ENCODE measurements at places on chromosomes 11 and 22. TPM values are rescaled to one million over a fixed set of nuclear protein-coding genes. Genes with fewer than 3 reads are reported as not detected.

Gene CLMP
- 162 TPM for total RNA-seq

Gene JRKL
- total RNA-seq: 4.4 TPM

Gene TRIM48
- not detected for total RNA-seq

Gene IFTAP
- total RNA-seq: 15.4 TPM

Gene GAS2L1
- total RNA-seq: 11.0 TPM

Gene GAS2
- total RNA-seq: 1.2 TPM

Gene IGHMBP2
- total RNA-seq: 9.6 TPM

Gene CST6
- 0.20 TPM for total RNA-seq

Gene OR10G4
- total RNA-seq: not detected

Gene DEFB131B
- total RNA-seq: not detected

Gene C22orf31
- total RNA-seq: not detected

Gene DEUP1
- total RNA-seq: not detected

Gene F2
- total RNA-seq: not detected

Gene PNPLA5
- total RNA-seq: not detected

Gene PAMR1
- 383 TPM for total RNA-seq

Gene SYT8
- not detected for total RNA-seq
